ENCODE measurements at places on chromosomes 7 and 10.

GRCh38 chr7:3318874-3319273, 17.8 kb downstream of the SDK1 start:
- no peak for DNase-seq

GRCh38 chr7:86295526-86295925, 348.2 kb upstream of the GRM3 start:
- no peak for DNase-seq

DNA sequence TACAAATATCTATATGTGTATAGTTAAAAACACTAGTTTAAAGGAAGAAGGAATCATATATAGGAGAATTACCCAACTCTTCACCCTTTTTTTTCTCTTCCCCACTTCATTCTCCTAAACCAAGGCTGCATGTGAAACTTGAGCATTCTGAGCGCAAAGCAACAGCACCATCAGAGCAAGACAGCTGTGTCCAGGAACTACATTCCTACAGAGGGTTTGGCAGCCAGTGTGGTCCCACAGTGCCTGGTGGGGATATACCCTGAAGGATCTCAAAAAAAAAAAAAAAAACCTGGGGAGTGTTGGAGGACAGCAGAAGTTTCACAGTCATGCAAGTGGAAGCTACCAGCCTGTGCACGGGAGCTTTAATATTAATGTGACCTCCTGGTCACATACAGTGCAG, 310.4 kb downstream of the CTNNA3 start:
- no peak for DNase-seq

DNA sequence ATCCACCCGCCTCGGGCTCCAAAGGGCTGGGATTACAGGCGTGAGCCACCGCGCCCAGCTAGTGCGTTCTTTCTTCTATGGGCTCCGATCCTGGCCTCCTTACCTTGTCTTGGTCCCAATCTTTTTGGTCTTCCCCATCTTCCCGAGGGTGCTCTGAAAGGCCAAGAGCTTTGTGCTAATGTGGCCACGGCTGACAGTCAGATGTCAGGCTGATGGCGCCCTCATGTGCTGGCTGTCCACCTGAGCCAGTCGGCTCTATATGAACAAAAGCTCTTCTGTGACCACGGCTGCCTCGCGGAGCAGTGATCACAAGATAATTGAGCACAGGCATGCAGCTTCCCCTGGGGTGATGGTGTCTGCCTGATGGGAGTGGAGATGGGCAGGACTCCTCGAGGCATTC, 11.0 kb upstream of the AHCYL2 start:
- DNase-seq: no peak

GRCh38 chr10:120883071-120883470, 31.9 kb downstream of the WDR11 start:
- DNase-seq: no peak

DNA sequence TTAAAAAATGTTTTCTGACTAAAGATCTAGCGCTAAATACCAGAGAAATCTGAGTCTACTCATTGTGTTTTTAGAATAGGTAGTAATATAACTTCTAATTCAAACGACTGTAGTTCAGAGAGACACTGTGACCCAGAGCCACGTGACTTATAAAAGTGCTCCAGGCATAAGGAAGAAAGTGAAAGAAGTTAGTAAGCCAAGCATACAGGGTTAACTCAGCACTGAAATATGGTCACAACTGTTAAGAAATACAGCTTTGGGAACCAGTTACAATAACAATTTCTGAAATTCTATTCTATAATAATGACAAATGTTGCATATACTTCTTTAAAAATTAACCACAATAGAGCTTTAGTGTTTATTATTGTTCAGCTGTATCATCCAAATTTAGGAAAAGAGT, 119.1 kb downstream of the TFEC start:
- no peak for DNase-seq

DNA sequence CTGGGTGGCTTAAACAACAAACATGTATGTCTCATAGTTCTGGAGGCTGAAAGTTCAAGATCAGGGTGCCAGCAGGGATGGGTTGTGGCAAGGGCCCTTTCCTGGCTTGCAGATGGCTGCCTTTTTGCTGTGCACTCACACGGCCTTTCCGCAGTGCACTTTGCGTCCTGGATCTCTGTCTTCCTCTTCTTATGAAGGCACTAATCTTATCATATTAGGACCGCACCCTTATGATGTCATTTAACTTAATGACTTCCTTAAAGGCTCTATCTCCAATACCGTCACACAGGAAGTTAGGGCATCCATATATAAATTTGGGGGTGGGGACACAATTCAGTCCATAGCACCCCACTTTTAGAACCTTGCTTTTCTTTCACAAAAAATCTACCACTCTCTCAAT, 255.2 kb downstream of the SNX13 start:
- no peak for DNase-seq

DNA sequence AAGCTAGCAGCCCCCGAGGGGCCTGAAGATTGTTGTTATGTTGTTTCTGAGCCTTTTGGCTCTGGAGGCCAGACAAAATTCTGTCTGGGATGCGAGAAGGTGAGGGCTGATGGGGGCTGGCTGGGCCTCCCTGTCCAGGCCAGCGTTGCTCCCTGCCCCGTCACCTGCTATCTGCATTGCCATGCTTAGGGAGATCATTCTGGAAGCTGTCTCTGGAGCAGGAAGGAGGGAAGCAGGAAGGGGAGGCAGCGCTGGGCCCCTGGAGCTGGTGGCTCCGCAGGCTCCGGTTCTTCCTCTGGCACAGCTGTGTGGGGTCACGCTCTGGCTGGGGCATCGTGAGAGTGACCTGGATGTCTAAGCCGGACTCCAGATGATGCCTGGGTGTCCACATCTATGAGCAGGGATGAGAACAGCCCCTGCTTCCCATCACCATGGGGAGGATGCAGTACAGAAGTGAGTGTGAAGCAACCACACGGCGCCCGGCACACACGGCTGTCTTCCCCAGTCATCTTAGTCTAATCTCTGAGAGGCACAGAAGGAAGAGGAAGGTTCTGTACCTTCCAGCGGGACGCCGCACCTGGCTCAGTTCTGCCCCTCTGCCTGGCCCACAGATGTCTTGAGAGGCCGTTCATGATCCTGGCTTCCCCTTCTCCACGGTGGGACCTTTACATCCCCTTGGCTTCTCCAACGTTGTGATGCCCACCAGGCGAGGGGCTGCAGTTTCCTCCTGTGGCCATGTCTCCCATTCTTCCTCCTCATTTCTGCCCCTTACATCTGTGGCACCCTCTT, 11.9 kb upstream of the NPS start:
- no peak for DNase-seq

DNA sequence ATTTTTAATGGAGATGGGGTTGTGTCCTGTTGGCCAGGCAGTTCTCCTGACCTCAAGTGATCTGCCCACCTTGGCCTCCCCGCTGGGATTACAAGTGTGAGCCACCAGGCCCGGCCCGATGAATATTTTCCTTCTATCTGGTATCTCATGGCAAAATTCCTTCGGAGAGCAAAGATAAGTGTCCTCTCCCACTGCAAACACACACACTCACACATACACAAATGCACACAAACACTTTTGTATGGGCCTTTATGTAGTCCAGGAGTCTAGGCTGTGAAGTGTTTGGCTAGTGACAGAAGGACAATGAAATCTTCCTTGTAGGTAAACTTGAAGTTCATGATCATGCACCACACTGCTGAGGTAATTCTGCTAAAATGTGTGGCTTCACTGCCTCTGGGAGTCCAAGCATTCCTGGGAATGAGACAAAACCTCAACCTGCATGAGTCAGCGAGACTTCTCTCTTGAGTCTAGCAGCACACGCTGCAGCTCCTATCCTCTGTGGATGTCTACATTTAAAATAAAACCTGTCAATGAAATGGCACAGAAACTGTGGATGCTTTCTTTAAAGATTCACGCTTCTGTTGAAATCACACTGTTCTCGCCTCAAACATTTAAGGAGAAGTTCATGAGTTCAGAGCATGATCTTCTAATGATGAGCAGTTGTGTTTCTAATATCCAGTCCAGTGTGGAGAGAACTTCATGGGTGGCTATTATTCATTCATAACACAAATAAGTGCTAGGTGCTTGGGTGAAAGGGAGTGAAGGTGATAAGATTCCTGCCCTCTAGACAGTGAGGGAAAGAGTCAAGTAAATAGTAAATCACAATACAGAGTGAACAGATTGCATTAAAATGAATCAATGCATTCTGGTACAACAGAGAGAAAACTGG, 96.5 kb downstream of the NRP1 start:
- DNase-seq: peak; percentile 37

- no peak for DNase-seq
Observed at GRCh38 chr10:8396675-8397074, 342.2 kb downstream of the GATA3 start.

- no peak for DNase-seq
Observed at GRCh38 chr7:50710441-50711154, 72.1 kb downstream of the GRB10 start.

DNA sequence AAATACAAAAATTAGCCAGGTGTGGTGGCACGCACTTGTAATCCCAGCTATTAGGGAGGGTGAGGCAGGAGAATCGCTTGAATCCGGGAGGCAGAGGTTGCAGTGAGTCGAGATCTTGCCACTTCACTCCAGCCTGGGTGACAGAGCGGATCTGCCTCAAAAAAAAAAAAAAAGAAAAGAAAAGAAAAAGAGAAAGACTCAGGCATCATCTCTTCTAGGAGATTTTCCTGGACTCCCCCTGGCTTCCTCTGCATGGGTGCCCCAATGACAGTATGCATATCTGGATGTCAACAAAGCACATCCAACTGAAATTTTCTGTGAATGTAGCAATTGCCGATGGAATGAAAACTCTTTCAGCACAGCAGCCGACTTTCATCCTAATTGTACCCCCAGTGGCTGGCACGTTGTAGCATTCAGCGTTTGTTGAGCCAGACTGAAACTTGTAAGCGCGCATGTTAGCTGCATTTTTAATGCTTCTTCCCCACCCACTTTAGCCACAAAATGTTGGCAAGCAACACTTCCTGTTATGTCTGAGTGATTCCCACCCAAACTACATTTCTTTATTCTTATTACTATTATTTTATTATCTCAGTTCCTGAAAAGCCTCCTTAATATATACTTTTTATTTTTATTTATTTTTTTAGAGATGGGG, 70.2 kb downstream of the PRTFDC1 start:
- no peak for DNase-seq

- no peak for DNase-seq
Observed at GRCh38 chr10:24708081-24708480, 15.6 kb downstream of the ARHGAP21 start.

- no peak for DNase-seq
Observed at GRCh38 chr10:114100848-114101741, 57.4 kb downstream of the ADRB1 start.

DNA sequence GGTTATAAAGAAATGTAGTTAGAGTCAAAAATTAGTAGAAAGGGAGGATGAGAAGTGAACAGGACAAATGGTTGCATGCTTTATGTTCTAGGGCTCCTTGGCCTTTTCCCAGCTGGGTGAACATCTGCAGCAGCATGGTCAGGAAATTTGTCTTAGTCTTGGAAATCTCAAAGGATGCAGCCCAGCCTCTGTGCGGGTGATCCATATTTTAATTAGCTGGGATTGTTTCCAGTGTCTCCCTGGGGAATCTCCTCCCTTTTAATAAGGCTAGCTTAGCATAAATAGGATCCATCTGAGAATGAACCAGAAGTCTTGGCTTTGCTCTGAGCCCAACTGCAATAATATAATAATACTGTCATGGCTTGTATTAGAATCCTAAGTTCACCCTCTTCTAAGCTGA, 198.3 kb downstream of the PRKG1 start:
- no peak for DNase-seq

GRCh38 chr7:17123020-17123419, 175.4 kb upstream of the AHR start:
- DNase-seq: no peak

DNA sequence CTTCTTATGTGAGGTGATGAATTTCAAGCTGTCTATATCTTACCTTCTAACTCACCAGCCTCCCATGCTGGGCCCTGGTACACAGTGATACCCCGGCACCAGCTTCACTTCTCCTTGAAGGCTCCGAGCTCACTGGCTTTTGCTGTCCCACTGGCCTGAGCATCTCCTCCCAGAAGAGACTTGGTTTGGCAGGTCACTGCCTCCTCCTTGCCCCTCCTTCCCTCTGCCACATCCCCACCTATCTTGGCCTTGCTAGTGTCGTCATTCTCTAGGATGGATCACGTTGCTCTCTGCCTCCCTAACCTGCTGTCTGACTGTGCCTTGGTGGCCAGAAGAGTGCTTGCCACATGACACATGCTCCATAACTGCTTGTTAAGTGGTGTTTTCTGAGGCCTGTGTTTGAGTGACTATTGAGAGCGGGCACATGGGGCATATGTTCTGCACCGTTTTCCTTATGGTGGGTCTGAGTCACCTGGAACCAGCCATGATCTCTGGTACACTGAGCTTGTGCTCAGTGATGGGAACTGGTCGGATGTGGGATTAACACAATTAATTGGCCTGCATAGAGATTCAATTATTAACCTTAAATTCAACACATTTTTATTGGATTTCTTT, 86.5 kb downstream of the TMEM178B start:
- no peak for DNase-seq

GRCh38 chr7:82284936-82285519, 158.5 kb downstream of the CACNA2D1 start:
- no peak for DNase-seq

DNA sequence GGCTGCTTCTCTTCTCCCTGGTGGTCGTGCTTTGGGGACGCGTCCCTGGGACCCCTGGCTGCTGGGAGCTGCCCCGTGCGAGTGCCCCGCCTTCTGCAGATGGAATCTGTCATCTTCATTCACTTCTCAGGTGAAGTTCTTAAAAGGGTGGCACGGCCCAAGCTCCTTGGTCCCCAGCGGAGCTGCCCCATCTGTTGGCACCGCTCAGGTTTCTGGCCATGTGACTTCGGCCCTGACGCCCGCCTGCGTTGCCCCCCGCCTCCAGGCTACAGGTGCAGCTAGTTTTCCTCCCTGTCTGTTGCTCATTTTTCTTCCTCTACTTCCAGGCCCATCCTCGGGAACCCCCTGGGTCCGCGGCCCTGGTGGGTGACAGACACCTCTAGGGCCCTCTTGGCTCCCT, 6.8 kb upstream of the NKX6-2 start:
- no peak for DNase-seq

DNA sequence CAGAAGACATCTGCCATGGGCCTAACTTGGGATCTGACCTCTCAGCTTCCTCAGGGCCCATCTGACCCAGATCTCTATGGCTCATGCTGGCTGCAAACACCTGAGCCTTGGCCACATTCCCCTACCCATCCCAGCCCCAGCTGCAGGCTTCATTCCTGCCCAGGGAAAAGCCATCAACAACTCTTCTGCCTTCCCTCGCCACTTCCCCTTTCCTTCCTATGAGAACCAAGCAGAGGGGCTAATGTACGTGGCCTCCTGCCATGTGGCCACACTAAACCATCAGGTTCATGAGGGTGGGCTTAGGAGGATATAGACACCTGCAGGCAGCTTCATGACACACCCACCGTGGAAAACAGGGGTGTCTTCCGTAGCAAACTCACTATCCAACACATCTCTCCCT, 312.2 kb downstream of the GALNT17 start:
- DNase-seq: no peak

- no peak for DNase-seq
Observed at GRCh38 chr7:1223196-1223981, 9.3 kb upstream of the UNCX start.

- DNase-seq: no peak
Observed at GRCh38 chr7:111292026-111292470, 201.1 kb downstream of the LRRN3 start.

Data from T1000 (cell line).